K562 (cell line): ENCODE measurements at places on chromosomes 16 and 17. TPM values are rescaled to one million over a fixed set of nuclear protein-coding genes. Genes with fewer than 3 reads are reported as not detected.

GRCh38 chr16:17078931-17079631, 391.7 kb downstream of the XYLT1 start:
- no peak for DNase-seq

DNA sequence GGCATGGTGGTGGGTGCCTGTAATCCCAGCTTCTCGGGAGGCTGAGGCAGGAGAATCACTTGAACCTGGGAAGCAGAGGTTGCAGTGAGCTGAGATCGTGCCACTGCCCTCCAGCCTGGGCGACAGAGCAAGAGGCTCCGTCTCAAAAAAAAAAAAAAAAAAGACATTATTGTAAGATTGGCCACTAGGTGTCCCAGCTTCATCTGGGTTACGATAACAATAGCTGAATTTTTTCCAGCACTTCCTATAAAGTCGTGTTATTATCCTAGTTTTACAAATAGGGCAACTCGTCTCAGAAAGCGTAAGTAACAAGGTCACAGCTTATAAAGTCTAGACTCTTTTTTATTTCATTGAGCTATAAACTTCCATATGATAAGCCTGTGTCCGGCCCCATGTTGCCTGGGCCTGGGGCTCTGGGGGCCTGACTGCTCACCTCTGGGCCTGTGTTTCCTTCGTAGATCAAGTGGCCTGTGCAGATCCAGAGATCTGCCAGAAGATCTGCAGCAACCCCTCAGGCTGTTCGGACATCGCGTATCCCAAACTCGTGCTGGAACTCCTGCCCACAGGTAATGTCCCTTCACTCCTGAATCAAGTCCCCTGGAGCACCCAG, 60.5 kb downstream of the SLC5A11 start:
- peak; percentile 30 for DNase-seq

- DNase-seq = no peak
Measured at GRCh38 chr17:72376526-72377345, 255.9 kb downstream of the SOX9 start.

The CD79B gene
- total RNA-seq = 0.38 and 0.62 TPM in 2 replicates

- no peak for DNase-seq
Measured at GRCh38 chr17:2184993-2185931, 118.3 kb downstream of the SMG6 start.

DNA sequence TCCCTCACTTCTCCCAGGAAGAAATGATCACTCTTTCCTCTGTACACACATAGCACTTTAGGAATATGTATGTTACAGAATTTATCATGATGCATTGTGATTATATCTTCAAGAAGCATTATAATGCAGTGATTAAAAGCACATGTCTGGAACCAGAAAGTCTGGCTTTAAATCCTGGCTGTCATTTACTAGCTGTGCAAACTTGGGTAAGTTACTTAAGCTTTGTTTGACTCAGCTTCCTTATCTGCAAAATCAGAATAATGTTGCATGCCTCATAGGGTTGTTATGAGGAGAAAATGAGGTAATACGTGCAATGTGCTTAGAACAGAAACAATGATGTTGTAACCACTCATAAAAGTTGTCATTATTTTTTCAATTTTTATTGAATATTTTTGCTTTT, 156.3 kb upstream of the ZKSCAN2 start:
- DNase-seq = no peak

- DNase-seq = no peak
Measured at GRCh38 chr17:6482105-6482455, 37.8 kb downstream of the PIMREG start.
